RWPE2 (cell line): ENCODE measurements at places on chromosomes 2 and 18.

GRCh38 chr2:74201596-74201995, 3.2 kb downstream of the MTHFD2 start:
- no peak for DNase-seq

GRCh38 chr18:50848991-50849390, 29.2 kb upstream of the MRO start:
- no peak for DNase-seq

DNA sequence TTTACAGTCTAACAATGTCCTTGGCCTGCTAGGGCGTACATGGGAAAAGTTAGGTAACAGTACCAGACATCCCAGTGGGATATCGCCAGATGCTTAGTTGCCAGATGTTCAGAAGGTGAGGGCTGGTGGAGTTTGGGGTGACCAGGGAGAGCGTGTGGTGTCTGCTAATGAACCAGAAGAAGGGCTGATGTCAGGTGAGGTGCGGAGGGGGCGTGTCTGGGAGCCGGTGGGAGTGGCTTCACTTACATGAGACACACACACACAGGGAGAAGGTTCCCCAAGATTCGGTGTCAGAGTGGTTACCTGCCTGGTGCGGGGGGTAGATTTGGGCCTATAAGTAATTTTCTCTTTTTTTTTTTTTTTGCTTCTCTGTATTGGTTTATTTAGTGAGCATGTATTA, 12.2 kb downstream of the RAB31 start:
- no peak for DNase-seq

DNA sequence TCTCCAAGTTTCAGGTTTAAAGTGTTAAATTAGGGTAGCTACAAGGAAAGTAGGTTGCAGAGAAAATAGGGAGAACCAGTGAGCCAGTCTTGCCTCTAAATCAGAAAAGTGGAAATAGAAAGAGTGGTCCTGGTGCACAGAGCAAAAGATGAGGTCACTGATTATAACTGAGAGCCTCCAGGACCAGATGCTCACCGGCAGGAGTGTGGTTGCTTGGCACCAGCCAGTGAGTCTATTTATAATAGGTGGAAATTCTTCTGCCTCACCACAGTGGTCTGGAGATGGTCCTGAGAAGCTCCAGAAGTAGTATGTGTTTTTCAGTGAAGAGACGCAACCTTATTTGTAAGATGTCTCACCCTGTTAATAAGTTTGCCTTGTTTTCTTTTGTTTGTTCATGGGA, 373.9 kb upstream of the KCNJ3 start:
- DNase-seq: no peak

DNA sequence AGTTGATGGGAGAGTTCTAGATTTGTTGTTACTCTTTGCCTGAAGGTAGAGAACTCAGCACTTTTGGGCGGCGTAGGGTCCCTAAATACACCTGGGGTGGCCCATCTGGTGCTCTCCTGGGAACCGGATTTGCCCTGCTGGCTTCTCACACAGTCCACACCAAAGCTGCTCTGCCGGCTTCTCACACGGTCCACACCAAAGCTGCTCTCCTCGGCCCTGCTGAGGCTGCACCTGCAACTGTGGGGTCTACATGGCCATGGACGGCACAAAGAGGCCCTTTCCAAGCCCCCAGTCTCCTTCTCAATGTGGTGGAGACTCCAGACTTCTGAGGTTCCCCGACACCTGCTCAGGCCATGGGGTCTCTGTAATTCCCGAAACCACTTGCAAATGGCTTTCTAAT, 124.8 kb upstream of the GPC1 start:
- no peak for DNase-seq

- DNase-seq: no peak
Observed at GRCh38 chr2:174623106-174623637, 25.6 kb upstream of the WIPF1 start.

DNA sequence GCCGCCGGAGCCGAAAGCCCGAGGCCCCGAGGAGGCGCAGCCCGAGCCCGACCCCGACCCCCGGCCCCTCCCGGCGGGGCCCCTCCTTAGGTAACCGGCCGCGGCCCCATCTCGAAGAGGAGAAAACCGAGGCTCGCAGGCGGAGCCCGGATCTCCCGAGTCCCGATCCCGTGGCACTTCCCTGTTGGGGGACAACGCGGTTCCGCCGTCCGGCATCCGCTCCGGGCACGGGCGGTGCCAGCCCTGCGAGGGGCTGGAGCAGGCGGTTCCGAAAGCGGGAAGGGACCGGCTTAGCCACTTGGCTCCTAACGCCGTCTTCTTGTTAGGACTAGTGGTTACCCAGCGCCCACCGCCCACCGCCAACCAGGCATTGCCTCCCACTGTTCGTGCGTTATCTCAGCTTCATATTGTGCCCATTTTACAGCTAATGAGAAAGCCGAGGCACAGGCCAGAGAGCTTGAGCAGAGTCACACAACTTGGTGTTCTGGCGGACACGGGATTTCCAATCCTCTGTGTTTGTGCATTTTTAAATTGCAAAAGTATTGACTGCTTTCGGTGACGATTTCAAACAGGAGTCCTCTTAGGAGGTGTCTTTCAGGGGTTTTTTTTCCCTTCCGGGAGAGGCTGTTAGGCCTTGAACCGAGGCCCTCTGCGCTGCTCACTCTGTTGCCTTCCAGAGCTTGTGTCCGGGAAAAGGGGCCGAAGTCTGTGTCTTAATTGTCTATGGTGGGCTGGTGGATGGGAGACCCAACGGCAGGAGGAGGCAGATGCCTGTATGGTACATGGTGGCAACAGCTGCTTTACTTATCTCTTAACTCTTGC, 562 bp downstream of the CENPA start:
- no peak for DNase-seq

DNA sequence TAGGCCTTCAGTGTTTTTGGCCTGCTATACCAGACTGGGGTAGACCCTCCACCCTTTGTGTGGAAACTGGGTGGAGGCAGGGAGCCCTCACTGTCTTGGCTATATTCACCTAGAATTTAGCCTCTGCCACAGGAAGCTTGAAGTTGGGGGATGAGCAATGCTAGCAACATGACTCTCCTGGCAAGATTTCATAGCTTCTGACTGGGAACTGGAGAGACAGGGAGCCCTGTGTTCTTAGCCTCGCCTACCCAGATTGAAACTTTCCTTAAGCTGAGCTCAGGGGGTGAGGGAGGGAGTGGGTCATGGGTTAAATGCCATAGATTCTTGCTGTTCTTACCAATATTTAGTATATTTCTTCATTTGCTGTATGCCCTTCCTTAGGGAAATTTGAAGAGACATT, 46.8 kb upstream of the FAM98A start:
- DNase-seq: no peak

- no peak for DNase-seq
Observed at GRCh38 chr2:100936972-100937542, 65.0 kb upstream of the RPL31 start.

DNA sequence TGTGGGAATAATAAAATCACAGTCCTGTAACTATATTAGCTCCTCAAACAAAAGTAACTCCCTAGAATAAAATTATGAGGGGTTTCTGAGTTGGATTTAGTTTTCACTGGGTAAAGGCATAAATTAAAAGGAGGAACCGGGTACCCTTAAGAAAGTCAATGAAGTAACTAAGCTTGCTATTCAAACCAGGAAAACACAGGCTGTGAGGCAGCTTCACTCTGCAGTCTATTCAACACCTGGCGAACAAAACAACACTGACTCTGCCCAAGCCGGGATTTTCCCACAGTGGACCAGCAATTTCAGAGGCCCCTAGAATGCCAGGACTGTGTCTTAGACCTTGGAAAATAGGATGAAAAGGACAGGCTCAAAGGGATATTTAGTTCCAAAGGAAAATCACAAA, 24.6 kb upstream of the CREB1 start:
- no peak for DNase-seq

DNA sequence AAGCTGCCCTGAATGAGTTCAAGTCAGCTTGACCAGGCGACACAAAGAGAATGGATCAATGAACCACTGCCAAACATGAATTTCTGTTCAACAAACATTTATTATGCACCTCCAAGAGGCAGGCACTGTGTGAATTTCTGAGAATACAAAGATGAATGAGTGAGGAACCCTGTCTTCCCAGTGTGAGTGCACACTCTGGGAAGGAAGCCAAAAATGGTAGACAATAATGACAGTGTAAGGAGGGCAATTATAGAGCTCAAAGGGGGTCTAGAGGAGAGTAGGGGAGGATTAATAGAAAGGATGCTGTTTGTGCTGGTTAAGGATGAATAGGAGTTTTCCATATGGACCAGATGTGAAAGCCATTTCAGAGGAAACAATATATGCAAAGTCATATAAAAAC, 213.4 kb downstream of the DCC start:
- DNase-seq: no peak

DNA sequence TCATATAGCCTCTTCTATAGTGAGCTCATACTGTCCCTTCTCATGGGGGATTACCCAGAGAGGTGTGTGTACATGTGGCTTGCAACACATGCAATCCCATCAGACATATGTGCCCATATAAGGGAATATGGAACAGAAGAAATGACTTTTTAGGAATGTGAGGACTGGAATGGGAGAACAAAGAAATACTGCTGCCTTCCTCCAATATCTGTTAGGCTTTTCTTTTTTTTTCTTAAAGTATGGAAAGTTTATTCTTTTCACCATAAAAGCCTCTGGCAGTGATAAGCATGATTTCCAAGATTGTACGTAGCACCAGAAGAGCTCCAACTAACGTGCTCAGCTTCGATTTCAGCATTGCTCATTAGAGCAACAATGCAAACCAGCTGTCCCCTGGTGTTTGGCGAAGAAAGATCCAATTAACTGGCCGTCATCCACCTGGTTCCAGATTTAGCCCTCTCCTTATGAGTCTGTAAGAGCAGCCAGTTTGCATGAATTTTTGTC, 113.6 kb downstream of the ADCYAP1 start:
- no peak for DNase-seq

- peak; percentile 30 for DNase-seq
Observed at GRCh38 chr2:95346231-95346737, 49.1 kb downstream of the KCNIP3 start.

GRCh38 chr2:3406501-3406900, 27.0 kb downstream of the TRAPPC12 start:
- no peak for DNase-seq

GRCh38 chr2:109210431-109211200, 81.6 kb downstream of the SH3RF3 start:
- DNase-seq: no peak

GRCh38 chr2:218547511-218547910, 20.6 kb downstream of the USP37 start:
- DNase-seq: no peak

GRCh38 chr18:28854964-28855363, 678.0 kb upstream of the CDH2 start:
- DNase-seq: no peak

- no peak for DNase-seq
Observed at GRCh38 chr2:217288472-217289063, 428.7 kb upstream of the TNP1 start.

DNA sequence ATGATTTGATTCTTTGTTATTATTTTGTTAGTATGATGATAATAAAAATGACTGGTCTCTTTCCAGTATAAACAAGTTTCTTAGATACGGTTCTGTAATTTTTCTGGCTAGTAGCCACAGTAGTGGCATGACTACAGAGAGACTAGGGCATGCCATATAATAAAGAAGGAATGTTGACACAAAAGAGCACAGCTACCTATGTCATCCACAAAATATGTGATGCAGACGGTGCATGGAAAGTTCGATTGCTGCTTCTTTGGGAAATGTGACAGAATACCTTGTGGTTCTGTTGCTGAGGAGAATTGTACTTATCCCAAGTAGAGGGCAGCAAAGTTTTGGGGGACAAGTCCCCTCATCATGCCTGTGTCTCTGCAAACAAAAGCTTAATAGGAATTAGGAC, 26.1 kb upstream of the SETBP1 start:
- DNase-seq: no peak

- peak; percentile 87 for DNase-seq
Observed at GRCh38 chr18:48629730-48630324, 91.0 kb downstream of the CTIF start.

GRCh38 chr18:63237881-63238692, 81.5 kb downstream of the BCL2 start:
- no peak for DNase-seq
